ENCODE measurements at places on chromosomes 7 and 10. TPM values are rescaled to one million over a fixed set of nuclear protein-coding genes. Genes with fewer than 3 reads are reported as not detected.

DNA sequence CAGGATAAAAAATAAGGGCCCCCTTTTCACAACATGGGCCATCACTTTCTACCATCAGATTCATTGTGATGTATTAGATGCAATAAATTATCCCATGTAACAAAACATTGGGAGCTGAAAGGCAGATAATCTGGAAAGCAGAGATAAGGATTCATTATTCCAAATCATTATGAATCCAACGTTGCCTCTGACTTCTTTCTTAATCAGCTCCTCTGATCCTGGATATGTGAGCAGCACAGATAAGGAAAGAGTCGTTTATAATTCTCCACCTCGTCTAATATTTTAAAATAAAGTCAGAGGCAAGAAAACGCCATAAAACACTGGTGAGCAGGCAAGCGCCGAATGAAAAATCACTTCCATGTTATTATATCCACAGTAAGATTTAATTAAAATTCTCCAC lies 13.8 kb upstream of the GATA3 start:
- DNase-seq = no peak

DNA sequence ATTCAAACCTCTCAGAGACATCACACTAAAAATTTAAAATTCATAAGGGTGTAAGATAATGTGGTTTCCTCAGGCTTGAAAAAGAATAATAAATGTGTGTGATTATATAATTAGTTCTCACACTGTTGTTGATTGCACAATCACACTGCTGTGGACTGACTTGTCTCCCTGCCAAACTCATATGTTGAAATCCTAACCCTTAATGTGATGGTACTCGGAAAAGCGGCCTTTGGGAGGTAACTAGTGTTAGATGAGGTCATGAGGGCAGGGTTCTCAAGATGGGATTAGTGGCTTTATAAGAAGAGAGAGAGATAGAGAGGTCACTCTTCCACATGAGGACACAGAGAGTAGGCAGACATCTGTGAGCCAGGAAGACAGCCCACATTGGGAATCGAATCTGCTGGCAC lies 128.5 kb upstream of the COL1A2 start:
- no peak for DNase-seq

DNA sequence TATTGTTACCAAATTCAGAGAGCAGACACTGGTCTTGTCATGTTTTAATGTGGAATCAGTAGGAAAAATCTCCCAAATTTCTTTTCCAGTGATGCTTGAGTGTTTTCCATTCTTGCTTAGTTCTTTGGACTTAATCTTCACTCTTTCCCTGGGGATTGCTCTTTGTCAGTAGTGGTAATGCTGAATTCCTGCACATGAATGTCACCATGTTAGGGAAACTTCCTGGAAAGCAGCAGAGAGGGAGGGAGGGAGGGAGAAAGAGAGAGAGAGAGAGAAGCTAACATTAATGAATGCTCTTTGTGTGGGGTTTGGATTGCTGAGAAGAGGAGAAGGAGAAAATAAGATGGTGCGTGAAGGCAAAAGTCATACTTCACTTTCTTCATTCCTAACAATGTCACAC lies 295.3 kb upstream of the COBL start:
- DNase-seq = no peak

GRCh38 chr10:19993714-19994315 lies 177.6 kb downstream of the PLXDC2 start:
- DNase-seq = no peak

DNA sequence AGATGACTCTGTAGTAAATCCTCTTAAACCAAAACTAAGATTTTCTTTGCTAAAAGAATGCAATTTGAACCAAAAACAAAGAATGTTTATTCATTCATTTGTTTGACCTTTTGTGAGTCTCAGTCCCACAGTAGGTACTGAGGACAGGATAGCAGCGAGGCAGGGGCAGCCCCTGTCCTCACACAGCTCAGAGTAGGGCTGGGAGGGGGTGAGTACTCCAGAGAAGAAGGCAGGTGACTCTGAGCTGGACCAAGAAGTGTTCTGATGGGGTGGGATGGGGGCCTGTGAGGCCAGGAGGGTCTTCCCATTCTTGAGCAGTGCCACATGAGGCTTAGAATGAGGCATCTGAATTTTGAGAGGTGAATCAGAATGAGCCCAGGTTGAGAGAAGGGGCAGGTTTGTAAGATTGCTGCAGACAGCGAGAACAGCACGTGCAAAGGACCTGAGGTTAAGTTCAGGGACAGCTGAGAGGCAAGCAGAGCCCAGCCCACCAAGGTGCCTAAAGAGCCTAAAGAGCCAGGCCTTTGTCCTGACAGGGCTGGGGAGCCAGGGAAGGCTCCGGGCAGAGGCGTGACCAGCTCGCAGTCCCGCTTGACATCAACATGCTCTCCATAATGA lies 56.9 kb upstream of the CHST15 start:
- no peak for DNase-seq

DNA sequence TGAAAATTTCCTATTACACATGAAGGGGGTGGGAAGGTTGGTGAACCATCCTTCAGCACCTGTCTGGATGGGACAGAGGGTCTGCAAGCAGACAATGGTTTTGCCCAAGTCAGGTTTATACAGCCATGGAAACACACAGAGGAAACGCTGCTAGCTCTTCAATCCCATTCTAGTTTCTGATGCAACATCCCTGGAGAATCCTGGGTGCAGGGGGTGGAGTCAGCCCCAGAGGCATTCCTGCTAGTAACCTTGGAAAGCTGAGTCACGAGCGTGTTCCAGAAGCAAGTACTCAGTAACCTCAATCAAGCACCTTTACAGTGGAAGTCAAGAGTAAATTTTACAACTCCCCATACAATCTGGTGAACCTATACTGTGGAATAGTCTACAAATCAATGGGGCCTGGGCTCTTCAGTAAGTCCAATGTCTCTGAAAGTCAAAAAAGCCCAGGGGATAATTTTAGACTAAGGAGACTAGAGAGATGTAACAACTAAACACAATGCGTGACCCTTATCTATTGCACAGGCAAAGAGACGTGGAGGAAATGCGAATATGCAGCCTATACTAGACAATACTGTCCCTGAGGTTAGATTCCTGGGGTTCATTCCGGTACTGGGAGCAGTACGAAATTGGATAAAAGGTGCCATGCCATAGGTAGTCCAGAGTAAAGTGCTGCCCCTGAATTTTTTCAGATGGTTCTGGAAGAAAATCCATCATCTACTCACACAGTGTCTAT lies 95.4 kb downstream of the ZRANB1 start:
- DNase-seq = peak; percentile 66

DNA sequence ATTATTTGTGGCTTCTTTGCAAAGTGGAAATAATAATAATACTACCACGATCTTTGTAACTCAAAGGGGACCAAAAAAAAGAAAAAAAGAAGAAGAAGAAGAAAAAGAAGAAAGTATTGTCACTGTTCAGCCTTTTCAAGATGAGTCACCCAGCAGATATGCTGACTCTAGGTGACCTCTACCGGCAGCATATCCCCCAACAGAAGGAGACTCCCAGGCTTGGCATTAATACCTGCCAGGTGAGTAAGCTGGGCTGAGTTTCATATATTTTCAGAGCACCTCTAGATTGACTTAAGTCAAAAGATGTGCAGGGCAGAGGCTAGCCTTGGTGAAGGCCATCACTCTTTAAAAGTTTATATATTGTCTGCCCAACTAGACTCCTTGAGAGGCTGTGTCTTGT lies 30.4 kb upstream of the GPR26 start:
- no peak for DNase-seq

DNA sequence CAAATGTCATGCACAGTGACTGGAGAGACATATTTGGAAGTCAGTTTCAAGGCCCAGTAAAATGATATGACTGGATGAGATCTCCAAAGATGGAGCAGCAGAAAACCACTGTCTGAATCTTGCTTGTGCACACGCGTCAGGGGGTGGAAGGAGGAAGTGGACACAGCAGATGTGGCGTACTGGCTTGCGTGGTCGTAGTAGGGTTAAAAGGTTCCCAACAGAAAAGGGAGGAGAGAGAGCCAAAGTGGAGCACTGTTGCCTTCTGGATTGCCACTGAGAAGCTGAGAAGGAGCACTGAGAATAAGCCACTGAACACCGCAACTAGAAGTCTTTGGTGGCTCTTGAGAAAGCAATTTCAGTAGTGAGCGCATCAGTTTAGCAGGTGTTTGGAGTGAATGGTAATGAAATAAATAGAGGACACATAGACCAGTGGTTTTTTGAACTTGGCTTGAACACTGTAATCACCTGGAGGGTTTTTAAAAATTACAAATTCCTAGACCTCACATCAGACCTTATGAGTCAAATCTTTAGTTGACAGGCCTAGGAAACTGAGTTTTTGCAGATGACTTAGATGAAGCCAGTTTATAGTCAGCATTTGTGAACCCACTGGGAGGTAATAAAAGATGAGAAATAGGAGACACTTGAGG lies 227.3 kb downstream of the PTEN start:
- DNase-seq = no peak

DNA sequence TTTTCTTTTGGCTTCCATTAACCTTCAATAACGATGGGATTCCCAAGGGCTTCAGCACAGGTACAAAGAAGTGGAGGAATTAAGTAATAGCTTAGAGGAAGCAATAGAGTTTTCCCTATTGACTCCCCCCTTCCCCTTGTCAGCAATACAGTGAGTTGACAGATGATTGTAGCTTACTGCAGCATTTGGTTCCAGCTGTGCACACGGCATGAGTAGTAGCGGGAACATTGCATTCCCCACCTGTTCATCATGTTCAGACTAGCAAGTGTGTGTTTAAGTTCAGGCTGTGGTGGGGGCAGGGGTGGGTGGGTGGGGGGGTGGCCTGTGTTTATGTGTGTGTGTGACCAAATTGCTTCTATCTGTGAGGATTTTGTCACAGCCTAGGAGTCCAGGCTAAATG lies 4.6 kb upstream of the ADRA2A start:
- DNase-seq = no peak

GRCh38 chr10:48649349-48649944 lies 35.2 kb upstream of the WDFY4 start:
- DNase-seq = no peak

- DNase-seq = no peak
Measured at GRCh38 chr10:63547628-63548360, 26.6 kb downstream of the REEP3 start.

- no peak for DNase-seq
Measured at GRCh38 chr10:93336110-93336509, 146.0 kb downstream of the MYOF start.

DNA sequence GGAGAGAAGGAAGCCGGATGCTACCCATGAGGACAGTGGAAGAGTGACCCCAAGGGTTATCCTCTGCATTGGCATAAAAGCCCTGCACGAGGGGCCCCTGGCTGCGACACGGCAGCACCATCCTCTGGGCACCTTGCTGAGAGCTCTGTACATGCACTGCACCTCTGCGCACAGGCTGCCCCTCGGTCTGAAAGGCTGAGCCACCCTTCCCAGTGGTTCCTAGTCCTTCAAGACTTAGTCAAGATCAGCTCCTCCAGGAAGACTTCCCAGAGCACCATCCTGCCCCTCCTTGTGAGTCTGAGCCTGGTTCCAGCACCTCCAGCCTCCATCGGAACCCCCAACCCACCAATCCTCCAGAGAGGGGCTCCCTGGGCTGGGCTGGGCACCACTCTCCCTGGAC lies 37.9 kb upstream of the CNPY1 start:
- DNase-seq = no peak

GRCh38 chr10:67527351-67527750 lies 168.6 kb downstream of the CTNNA3 start:
- DNase-seq = no peak

DNA sequence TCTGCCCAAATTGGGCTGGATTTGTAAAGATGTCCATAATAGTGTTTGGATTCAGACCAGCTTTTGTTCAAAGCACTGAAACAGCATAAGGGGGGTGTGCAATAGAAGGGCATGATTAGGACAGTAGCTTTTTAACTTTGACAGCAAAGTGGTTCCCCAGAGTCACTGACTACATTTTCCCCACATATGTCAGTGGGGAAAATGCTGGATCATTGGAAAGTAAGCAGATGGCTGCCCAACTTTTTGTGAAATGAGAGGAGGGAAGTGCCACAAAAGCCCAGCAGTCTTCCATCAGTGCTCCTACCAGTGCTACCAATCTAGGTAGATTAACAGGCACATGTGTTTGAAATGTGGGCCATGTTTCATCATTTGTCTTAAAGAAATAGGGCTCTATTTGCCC lies 162.8 kb downstream of the FZD1 start:
- DNase-seq = no peak

DNA sequence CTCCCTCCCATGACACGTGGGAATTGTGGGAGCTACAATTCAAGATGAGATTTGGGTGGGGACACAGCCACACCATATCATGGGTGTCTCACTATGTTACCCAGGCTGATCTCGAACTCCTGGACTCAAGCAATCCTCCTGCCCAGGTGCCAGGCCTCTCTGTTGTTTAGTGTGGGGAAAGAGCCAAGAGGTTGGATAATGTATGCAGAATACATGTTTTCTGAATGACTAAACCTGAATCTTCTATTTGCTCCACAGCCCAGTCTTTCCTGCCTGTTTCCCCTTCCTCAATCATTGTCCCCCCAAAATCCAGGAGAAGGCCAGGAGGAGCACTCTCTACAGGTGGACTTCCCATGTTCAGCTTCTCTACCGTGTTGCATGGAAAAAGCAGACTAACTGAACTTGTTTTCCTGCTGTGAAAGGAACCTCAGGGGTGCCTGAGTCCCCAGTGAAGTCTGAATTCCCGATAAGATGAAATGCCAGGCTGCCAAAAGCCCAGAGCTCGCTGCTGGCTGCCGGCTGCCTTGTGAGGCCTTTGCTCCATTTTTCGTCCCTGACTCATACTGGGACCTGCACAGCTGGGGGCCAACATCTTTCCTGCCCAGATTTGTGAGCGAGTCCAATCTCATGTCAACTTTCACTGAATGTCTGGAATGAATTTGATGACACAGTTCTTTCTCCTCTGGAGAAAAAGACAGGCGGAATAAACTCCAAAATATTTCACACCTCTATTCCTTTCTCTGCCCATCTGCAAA lies 588.0 kb downstream of the CALN1 start:
- DNase-seq = no peak

GRCh38 chr7:46982928-46983327 lies 599.0 kb downstream of the TNS3 start:
- DNase-seq = no peak

GRCh38 chr10:57769298-57769697 lies 498.4 kb downstream of the IPMK start:
- no peak for DNase-seq

- DNase-seq = no peak
Measured at GRCh38 chr7:25665374-25665773, 437.1 kb upstream of the NPVF start.

GRCh38 chr7:136869001-136869961 lies 829 bp downstream of the CHRM2 start:
- no peak for DNase-seq

The NKX2-3 gene
- total RNA-seq = 19.0 TPM

The ANKRD30A gene
- not detected for total RNA-seq

The RBP3 gene
- not detected for total RNA-seq

The FAM180A gene
- not detected for total RNA-seq

The P4HA1 gene
- total RNA-seq = 13.9 TPM

The KNDC1 gene
- total RNA-seq = not detected

The GPR22 gene
- not detected for total RNA-seq

The TMEM236 gene
- 79.9 TPM for total RNA-seq

The ODAD2 gene
- total RNA-seq = not detected

The FOXP2 gene
- 46.2 TPM for total RNA-seq

The PBLD gene
- total RNA-seq = 201 TPM
